CD4-positive, alpha-beta T cell treated with Interleukin-4 for 1 hour (primary cell): ENCODE measurements at places on chromosomes 2 and 18.

DNA sequence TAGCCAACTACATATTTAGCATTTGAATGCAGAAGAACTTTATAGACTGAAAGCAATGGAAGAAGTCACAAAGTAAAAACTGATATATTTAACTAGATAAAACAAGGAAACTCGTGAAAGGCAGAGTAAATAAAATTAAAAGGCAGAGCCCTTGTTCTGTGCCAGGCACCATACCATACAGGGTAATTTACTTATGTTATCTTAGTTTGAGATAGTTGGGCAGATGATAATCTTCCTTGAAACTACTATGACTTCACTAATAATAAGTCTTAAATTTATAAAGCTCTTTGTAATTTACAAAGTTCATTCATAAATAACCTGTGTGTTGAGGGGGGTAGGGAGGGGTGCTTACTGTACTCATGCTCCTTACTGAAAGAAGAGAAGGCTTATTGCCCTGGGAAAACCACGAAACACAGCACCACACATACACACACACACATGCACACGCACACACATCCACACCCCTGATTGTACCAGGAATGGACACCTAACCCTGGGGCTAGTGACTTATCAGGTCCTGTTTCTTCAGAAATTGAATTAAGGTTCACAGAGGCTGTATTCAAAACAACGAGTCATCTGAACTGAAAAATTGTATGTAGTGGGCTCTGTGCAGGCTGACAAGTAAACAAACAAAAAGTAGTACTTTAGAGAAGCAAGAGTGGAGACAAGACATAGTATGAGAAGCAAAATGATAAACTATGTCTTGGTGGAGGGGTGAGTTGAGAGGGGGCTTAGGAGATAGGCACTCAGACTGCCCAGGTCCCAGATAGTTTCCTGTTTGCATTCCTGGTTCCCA lies 38.1 kb downstream of the AGFG1 start:
- no peak for DNase-seq

GRCh38 chr18:55907453-55908175 lies 319.6 kb upstream of the TCF4 start:
- DNase-seq, result no peak

- DNase-seq, result no peak
These were observed 4.2 kb downstream of the TTC27 start for GRCh38 chr2:32632089-32632488.

- no peak for DNase-seq
These were observed 282.1 kb upstream of the EPAS1 start for GRCh38 chr2:46014911-46015654.

DNA sequence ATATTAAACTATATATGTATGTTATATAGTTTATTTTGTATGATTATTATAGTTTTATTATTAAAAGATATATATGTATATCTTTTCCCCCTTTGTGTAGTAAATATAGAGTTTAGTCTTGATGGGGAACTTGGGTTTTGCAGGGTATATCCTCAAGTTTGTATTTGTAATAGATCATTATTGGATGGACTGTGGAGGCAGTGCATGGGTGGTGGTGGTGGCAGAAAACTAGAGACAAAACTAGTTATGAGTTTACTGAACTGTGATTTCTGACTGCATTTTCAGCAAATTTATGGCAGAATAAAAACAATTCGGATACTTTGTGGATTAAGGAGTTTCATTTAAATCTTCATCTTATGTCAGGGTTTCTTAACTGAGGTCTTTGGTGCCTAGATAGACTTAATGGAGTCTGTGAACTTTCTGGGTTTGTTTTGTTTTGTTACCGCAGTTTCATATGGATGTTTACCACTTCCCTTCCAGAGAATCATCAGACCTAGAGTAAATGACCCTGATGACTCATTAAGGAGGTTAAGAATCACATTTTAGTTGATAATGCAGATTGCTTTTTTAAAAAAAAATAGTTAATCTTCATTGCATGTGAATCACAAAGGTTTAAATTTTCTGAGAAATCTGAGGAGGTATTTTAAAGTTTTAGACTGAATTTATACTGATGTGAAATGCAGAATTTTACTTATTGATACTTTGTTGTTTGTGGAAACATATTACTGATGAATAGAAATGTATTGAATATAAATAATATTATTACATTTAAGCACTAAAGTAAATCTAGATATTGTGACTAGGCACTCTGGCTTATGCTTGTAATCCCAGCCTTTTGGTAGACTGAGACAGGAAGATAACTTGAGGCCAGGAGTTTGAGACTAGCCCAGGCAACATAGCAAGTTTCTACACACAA lies 14.5 kb downstream of the EPC2 start:
- no peak for DNase-seq

DNA sequence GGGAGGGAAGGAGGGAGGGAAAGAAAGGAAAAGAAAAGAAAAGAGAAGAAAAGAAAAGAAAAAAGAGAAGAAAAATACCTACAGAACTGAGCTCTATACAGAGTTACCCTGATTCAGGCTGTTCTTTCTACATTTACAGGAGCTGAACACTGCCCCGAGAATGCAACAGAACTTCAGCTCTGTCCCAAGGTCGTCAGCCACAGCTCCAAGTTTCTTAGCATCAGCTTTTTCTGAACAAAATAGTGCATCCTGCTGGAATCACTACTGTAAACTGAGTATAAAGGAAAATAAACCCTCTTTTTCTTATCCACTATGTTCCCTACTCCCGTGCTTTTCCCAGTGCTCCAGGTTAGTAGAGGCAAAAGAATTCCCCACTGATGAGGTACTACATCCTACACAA lies 4.7 kb upstream of the PPP4R1 start:
- DNase-seq, result no peak

- no peak for DNase-seq
These were observed 59.4 kb upstream of the LAPTM4A start for GRCh38 chr2:20110876-20111275.

DNA sequence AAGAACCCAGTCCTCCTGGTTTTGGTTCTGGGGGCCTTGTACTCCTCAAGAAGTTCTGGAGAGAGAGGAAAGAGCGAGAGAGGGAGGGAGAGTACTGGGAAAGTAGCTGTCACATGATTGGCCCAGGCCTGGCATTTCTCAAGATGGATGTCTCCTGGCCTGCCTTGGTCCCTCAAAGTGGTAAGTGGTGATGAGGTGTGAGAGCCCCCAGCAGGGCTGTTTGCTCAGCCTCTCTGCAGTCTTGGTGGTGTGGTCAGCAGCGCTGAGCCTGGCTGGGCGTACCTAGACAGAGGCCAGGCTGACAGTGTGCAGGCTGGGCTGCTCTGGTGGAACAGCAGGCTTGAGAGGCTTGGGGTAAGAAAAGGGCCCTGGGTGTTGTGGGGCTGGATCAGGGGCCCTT lies 2.5 kb downstream of the SPEG start:
- DNase-seq, result no peak
